ENCODE measurements at places on chromosomes 7 and 10.

DNA sequence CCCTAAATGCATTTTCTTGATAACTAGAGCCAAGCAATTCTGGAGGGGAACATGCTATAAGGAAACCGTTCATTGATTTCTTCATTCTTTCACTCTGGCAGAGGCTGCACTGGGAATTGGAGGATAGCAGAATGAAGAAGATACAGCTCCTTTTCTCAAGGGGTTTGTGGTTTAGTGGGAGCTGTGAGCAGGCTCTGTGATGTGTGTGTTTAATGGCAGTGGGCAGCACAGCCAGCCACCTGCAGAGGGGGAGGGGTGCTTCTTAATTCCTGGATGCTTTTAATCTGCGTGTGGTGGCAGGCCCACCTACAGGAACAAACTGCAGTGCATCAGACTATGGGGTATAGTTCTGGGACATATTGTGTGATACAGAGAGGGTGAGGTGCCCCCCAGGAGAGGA lies 31.9 kb downstream of the RPS24 start:
- no peak for DNase-seq

DNA sequence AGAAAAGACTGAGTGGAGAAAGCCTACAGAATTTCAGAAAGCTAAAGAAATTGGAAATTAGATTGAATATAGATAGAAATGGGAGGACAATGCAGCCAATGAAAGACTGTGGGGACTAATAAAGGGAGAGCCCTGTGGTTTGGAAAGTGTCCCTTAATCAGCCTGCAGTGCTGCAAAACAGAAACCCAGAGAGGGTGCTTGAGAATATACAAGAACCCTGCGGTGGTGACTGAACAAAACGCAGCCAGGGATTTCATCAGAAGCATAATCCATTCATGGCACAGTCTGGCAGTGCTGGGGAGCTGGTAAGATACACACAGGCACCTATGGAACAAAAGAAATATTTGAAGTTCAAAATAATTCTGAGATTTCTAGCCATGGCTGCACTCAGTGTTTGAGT lies 19.1 kb downstream of the CEP41 start:
- DNase-seq = no peak

DNA sequence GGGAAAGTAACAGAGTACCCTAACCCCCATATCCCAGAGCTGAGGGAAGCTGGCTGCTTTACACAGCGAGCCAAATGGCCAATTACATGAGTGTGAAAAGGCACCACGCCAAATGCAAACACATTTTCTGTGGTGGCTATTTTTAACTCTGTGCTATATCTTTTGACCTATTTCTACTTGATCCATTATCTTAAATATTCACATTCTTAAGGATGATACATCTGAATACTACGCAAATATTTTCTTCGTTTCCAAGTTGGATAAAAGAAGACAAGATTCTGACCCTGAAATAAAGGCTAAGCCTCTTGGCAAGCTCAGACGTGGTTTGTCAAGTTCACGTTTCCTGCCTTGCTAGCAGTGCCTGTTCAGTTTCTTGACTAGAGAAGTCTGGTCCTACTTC lies 146.7 kb upstream of the TMEM196 start:
- DNase-seq = no peak

DNA sequence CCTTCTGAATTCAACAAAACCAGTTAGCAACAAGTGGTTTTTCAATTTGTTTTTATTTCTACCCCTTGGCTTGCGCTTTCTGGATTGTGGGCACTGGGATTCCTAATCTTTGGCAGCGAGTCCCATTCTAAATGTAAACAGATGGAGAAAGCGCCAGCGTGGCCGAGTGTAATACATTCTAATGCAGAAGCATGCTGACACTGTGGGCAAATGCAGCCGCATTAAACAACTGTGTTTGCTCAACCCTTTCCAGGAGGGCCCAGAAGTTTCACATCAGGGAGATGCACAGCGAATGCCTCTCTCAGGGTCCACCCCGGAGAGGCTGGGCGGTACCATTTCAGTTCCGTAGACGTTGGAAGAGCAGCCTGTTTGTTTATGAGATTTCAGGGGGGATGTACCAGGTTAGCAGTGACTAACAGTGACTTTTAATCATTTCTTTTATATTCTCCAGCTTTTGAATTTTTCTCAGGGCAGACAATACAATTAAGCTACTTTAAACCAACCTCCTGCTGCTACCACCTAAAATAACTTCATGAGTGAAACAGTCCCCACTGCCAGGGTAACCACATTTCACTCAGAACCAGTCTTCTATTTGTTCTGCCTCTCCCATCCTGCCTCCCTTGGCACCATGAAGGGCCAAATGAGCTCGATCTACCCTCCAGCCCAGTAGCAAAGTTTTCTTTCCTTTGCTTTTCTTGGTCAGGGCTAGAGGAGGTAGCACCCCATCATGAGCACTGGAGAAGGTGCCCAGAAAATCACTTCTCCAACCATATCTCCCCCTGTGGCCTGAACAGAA lies 164.2 kb upstream of the ITGB1 start:
- no peak for DNase-seq

GRCh38 chr10:35451151-35452016 lies 115.1 kb downstream of the CCNY start:
- DNase-seq = no peak

GRCh38 chr10:10796061-10796773 lies 221.5 kb upstream of the CELF2 start:
- no peak for DNase-seq

DNA sequence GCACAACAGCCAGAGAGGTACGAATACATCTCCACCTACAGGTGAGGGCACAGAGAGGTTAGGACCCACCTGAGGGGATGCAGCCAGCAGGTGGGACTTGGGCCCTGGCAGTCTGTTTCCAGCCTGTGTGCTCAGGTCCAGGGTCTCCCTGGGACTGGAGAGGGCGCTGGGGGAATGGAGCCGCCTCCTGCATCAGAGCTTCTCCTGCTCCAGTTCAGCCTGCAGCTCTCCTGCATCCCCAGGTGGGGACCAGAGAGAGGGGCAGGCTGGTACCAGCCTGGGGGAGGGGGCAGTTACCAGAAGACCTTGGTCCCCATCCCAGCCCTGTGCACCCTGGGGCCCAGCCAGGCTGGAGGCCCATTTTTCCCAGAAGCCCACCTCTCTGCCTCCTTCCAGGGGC lies 80.7 kb downstream of the LHPP start:
- no peak for DNase-seq

DNA sequence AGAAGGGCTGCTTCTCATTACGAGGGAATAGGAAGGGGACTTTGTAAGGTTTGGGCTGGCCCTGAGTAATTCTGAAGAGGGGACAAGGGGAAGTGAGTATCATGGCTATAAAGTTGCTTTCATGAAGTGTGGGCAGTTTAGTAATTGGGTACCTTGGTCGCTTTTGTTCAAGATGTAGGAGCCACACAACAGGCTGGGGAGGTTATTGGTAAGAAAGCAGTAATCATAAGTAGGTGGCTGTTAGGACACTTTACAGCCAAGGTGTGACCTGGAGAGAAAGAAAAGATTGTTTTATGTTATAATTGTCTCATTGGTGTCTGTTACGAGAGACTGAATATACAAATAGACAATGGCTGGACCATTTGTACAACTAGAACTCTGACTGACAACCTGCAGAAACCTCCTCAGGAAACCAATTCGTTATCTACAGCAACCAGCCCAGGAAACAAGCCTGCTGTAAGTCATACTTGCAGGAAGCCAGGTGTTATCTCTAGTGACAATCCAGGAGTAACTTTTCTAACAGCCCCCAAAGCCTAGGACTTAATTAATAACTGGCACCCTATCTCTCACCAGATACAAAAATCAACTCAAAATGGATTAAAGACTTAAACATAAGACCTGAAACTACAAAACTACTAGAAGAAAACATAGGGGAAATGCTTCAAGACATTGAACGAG lies 5.0 kb upstream of the CCM2 start:
- no peak for DNase-seq

- DNase-seq = no peak
Observed at GRCh38 chr10:133165556-133166503, 5.8 kb downstream of the KNDC1 start.

GRCh38 chr10:17289763-17290162 lies 61.7 kb downstream of the VIM start:
- no peak for DNase-seq

DNA sequence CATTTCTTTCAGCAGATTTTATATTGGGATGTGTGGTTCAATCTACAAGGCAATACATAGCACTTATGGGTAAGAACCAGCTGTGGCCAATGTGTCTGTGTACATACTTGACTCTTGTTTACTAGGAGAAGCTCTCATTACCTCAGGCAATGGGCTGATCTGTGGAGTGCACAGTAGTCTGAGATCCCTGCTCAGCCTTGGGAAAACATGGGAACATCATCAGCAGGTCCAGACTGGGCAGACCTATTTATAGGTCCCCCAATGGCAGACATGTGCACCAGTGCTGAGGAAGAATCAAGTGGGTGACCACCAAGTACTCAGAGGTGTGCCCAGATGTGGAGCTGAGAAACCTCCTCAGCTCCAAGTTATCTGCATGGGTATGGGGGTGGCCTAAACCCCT lies 349.7 kb downstream of the KIF20B start:
- no peak for DNase-seq
